Activated T-helper 2 cell treated with anti-CD3 and anti-CD28 coated beads, Interferon-gamma antibody, Interleukin-2, Interleukin-4, amounts not matched to agents 10 μg/mL and 5 μg/mL and 100 μg/mL, durations not matched to agents 14 hours and 24 hours and 36 hours (primary cell): ENCODE measurements at places on chromosomes 16 and 17.
A peak's percentile ranks its signal among the peaks of the same experiment; 100 is the strongest.

- H3K36me3 ChIP-seq: no peaks in the 10 kb centered on the region
- DNase-seq: no peak
- no peaks in the 10 kb centered on the region for H3K4me1 ChIP-seq
- H3K27me3 ChIP-seq: no peaks in the 10 kb centered on the region
Observed at GRCh38 chr16:88905563-88905962, 39.1 kb upstream of the PABPN1L start.

DNA sequence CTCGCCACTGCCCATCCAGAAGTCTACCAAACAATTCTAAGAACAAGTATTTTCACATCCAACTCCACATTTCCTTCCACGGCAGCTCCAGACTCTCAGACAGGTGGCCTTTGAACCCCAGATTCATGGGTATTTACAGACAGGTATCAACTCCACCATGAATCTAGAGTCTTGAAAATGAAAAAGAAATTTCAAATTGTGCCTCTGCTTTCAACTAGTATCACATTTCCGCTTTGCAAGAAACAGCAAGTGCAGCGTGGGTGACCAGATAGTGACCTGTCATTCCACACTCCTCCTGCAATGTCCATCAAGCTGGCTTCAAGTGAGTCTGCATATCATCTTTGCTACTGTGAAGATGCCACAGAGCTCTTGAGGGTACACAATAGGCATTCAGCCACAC is 232.4 kb upstream of the RPL38 start:
- H3K4me1 ChIP-seq: no peaks in the 10 kb centered on the region
- no peaks in the 10 kb centered on the region for H3K36me3 ChIP-seq
- DNase-seq: no peak
- H3K27me3 ChIP-seq: peaks cover 12% of the 10 kb centered on the region
- no peak overlapping the region for H3K27ac ChIP-seq
- no peak overlapping the region for H3K4me3 ChIP-seq

DNA sequence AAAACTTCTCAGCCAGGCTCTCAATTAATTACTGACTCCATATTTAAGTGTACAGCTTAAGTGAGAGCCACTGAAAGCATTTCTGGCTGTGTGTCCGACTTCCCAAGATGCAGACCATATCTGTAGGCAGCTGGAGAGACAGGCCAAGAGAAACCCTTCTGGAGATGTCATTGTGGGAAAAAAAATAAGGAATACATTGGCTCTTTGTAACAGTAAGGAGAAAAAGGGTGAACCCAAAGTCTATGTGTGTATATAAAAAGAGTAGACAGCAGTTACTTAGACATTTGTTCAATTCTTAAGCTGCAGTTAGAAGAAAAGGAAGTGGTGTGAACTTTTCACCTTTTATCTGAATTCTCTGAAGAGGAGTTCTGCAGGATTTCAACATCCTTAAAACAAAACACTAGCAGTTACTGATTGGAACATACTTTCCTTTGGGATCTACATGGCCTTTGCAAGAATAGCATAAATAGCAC is 21.7 kb downstream of the FAM117A start:
- H3K4me1 ChIP-seq: peaks cover 78% of the 10 kb centered on the region
- peaks cover 17% of the 10 kb centered on the region for H3K36me3 ChIP-seq
- no peak for DNase-seq
- H3K27me3 ChIP-seq: no peaks in the 10 kb centered on the region

GRCh38 chr17:1533661-1534325 is 17.4 kb upstream of the INPP5K start:
- DNase-seq: no peak
- H3K4me1 ChIP-seq: no peaks in the 10 kb centered on the region
- peaks cover 41% of the 10 kb centered on the region for H3K36me3 ChIP-seq
- H3K27me3 ChIP-seq: no peaks in the 10 kb centered on the region

- no peaks in the 10 kb centered on the region for H3K36me3 ChIP-seq
- H3K27me3 ChIP-seq: no peaks in the 10 kb centered on the region
- H3K4me3 ChIP-seq: no peak overlapping the region
- DNase-seq: no peak
Observed at GRCh38 chr17:78493450-78493849, 83.7 kb downstream of the DNAH17 start.

- DNase-seq: no peak
- H3K27ac ChIP-seq: no peak overlapping the region
- H3K4me3 ChIP-seq: no peak overlapping the region
- H3K4me1 ChIP-seq: no peaks in the 10 kb centered on the region
- H3K36me3 ChIP-seq: no peaks in the 10 kb centered on the region
Observed at GRCh38 chr17:38538906-38539305, 66.8 kb downstream of the SRCIN1 start.

- H3K36me3 ChIP-seq: no peaks in the 10 kb centered on the region
- H3K4me3 ChIP-seq: no peak overlapping the region
- no peaks in the 10 kb centered on the region for H3K4me1 ChIP-seq
- no peak for DNase-seq
- H3K27me3 ChIP-seq: peaks cover 10% of the 10 kb centered on the region
Observed at GRCh38 chr17:34757106-34757505, 177.7 kb downstream of the TMEM132E start.

GRCh38 chr17:43952351-43952723 is 1.4 kb downstream of the PYY start:
- H3K27ac ChIP-seq: no peak overlapping the region
- no peak overlapping the region for H3K4me3 ChIP-seq

- peak overlapping the region; percentile 33 for H3K27ac ChIP-seq
- peaks cover 65% of the 10 kb centered on the region for H3K36me3 ChIP-seq
- peaks cover 51% of the 10 kb centered on the region for H3K4me1 ChIP-seq
- no peak for DNase-seq
- H3K27me3 ChIP-seq: no peaks in the 10 kb centered on the region
Observed at GRCh38 chr17:14308636-14308964, 7.7 kb downstream of the HS3ST3B1 start.

DNA sequence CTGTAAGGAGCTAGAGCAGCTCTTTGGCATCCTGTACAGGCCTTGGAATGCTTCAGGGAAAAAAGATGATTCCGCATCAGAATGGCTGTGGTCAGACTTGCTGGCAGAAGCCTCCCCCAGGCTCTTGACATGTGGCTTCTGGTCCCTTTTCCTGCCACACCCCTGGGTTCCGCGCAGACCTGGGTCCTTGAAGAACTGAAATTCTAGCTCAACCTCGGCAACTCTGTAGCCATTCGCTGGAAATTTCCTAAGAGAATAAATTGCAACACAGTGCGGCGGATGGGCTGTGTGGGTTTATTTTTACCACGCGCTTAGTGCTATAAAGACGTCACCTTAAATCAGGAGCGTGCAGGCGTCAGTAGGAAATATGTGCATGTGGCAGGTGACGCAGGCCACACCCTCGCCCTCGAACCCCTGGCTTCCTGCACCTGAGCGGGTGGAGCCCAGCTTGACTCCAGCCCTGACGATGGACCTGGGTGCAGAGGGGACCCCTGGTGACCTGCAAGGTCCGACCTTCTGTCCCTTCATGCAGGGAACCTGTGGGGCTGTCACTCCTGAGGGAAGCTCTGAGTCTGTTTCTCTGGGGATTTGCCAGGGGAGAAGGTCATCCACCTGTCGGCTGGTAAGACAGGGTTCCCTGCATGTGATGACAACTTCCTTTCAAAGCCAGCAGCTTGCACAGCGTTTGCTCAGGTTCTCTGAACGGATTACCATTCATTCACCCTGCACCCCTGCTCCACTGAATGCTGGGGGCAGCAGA is 46.3 kb downstream of the METRNL start:
- H3K4me3 ChIP-seq: no peak overlapping the region
- H3K4me1 ChIP-seq: peaks cover 12% of the 10 kb centered on the region
- peaks cover 25% of the 10 kb centered on the region for H3K27me3 ChIP-seq
- no peak for DNase-seq
- no peaks in the 10 kb centered on the region for H3K36me3 ChIP-seq

GRCh38 chr17:67187927-67188326 is 57.1 kb downstream of the HELZ start:
- H3K36me3 ChIP-seq: peaks cover 40% of the 10 kb centered on the region
- no peak for DNase-seq
- no peak overlapping the region for H3K27ac ChIP-seq
- H3K27me3 ChIP-seq: no peaks in the 10 kb centered on the region
- H3K4me1 ChIP-seq: peaks cover 11% of the 10 kb centered on the region

DNA sequence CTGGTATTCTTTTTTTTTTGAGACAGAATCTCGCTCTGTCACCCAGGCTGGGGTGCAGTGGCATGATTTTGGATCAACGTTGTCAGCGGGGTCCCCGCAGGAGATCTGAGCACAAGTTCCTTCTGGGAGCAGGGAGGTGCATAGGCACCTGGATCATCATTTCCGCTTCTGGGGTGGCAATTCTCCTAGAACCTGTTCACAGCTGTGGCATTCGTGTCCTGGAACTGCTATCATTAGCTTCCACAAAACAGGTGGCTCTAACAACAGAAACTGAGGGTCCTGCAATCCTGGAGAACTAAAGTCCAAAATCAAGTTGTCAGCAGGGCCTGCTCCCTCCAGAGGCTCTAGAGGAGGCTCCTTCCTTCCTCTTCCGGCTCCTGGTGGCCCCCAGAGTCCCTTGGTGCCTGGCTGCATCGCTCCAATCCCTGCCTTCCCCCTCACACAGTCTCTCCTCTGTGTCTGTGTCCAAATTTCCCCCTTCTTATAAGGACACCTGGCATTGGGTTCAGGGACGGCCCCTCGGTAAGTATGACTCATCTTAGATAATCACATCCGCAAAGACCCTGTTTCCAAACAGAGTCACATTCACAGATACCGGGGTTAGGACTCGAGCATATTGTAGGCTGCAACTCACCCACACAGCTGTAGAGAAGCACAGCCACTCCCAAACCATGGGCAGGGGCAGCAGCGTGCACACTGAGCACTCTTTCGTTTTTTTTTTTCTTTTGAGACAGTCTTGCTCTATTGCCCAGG is 43.5 kb upstream of the KLHDC4 start:
- H3K27me3 ChIP-seq: no peaks in the 10 kb centered on the region
- H3K4me3 ChIP-seq: no peak overlapping the region
- peaks cover 33% of the 10 kb centered on the region for H3K4me1 ChIP-seq
- DNase-seq: no peak
- no peaks in the 10 kb centered on the region for H3K36me3 ChIP-seq
- H3K27ac ChIP-seq: no peak overlapping the region

DNA sequence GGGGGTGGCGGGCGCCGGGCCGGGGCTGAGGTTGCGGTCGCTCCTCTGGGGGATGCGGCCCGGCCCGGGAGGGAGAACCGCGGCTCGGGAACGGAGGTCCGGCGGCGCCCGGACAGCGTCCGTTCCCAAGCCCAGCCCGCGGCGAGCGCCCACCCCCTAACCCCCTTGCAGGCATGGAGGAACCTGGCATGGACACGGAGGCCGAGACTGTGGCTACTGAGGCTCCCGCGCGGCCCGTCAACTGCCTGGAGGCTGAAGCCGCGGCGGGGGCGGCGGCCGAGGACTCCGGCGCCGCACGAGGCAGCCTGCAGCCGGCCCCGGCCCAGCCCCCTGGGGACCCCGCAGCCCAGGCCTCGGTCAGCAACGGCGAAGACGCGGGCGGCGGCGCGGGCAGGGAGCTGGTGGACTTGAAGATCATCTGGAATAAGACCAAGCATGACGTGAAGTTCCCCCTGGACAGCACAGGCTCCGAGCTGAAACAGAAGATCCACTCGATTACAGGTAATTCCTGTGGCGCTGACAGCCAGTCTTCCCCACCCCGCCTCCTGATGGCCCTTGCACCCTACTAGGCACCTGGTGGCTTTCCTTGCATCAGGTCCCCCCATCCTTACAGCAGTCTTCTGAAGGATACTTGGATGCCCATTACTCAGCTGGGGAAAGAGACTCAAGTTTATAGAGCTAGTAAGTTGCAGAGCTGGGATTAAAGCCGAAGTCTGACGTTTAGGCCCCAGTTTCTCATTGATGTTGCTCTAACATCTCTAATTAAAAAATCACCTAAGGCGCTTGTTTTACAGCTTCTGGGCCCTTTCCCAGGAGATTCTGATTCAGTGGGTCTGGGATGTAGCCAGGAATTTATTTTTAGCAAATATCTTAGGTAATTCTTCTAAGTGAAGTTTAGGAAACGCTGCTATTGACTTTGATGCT is 514 bp downstream of the UBFD1 start:
- peaks cover 39% of the 10 kb centered on the region for H3K36me3 ChIP-seq
- H3K27me3 ChIP-seq: no peaks in the 10 kb centered on the region
- peak overlapping the region; percentile 92 for H3K27ac ChIP-seq
- no peak for DNase-seq
- H3K4me3 ChIP-seq: peak overlapping the region; percentile 97

DNA sequence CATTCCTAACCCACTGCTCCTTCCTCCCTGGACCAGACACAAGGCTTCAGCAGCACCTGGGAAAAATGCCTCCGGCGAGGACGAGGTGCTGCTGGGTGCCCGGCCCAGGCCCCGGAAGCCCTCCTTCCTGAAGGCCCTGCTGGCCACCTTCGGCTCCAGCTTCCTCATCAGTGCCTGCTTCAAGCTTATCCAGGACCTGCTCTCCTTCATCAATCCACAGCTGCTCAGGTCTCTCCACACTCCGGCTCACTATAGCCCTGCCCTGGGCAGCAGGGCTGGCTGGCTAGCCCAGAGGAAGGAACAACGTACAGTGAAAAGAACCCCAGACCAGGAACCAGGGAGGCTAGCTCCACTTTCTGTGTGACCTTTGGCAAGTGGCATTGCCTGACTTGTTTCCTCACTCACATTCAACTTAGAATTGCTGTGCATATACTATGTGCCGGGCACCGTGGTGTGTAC is 26.2 kb downstream of the ABCC3 start:
- DNase-seq: no peak
- no peaks in the 10 kb centered on the region for H3K36me3 ChIP-seq
- no peak overlapping the region for H3K4me3 ChIP-seq
- H3K27me3 ChIP-seq: no peaks in the 10 kb centered on the region

- H3K4me1 ChIP-seq: peaks cover 3% of the 10 kb centered on the region
- H3K27me3 ChIP-seq: peaks cover 3% of the 10 kb centered on the region
- no peak overlapping the region for H3K4me3 ChIP-seq
- no peaks in the 10 kb centered on the region for H3K36me3 ChIP-seq
- no peak for DNase-seq
Observed at GRCh38 chr17:29214215-29215146, 32.2 kb upstream of the CRYBA1 start.

DNA sequence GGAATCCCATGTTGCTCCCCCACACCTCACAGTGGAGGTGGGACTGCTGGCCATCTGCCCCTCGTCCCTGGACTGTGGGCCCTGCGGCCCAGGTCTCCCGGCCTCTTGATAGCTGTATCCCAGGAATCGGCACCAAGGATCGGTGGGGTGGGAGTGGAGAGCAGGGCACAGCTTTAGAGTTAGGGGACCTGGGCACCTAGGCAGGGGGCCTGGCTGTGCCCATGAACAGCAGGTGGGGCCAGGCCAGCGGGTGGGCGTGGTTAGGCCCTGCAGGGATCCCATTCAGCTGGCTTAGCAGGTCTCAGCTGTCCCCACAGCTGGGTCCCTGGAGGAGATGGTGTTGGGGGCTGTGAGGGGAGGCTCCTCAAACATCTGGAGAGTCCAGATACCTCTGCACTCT is 49.2 kb downstream of the SREBF1 start:
- H3K36me3 ChIP-seq: no peaks in the 10 kb centered on the region
- H3K4me3 ChIP-seq: no peak overlapping the region
- H3K4me1 ChIP-seq: peaks cover 9% of the 10 kb centered on the region
- H3K27me3 ChIP-seq: peaks cover 10% of the 10 kb centered on the region
- no peak overlapping the region for H3K27ac ChIP-seq
- no peak for DNase-seq
